Vein endothelial cell (primary cell): ENCODE measurements at places on chromosomes 3 and 15. TPM values are rescaled to one million over a fixed set of nuclear protein-coding genes. Genes with fewer than 3 reads are reported as not detected.

The PRR20G gene
- total RNA-seq: not detected in 2 replicates

The IGF1R gene
- 53.5 and 54.5 TPM in 2 replicates for total RNA-seq

The UBR1 gene
- 33.1 and 36.6 TPM in 2 replicates for total RNA-seq

The CLRN1 gene
- not detected in 2 replicates for total RNA-seq

The EXD1 gene
- total RNA-seq: not detected in 2 replicates

The GUCA1C gene
- not detected in 2 replicates for total RNA-seq

The ELL3 gene
- total RNA-seq: 1.5 and 3.6 TPM in 2 replicates

The TRIM42 gene
- total RNA-seq: not detected in 2 replicates

The CPLX3 gene
- not detected in 2 replicates for total RNA-seq

The SMCO1 gene
- not detected in 2 replicates for total RNA-seq

The DGKG gene
- total RNA-seq: 0.29 and 0.33 TPM in 2 replicates

The ZPLD1 gene
- total RNA-seq: under 0.01 TPM in 1 of 2 replicates, not detected in the other

The ONECUT1 gene
- not detected in 2 replicates for total RNA-seq

The GP5 gene
- not detected in 2 replicates for total RNA-seq

The TM6SF1 gene
- 26.3 and 38.2 TPM in 2 replicates for total RNA-seq

The MUC4 gene
- total RNA-seq: not detected in 2 replicates

The LYSMD2 gene
- 11.4 and 13.2 TPM in 2 replicates for total RNA-seq

The PML gene
- 76.1 and 85.6 TPM in 2 replicates for total RNA-seq

The ADPRH gene
- total RNA-seq: 5.9 and 9.2 TPM in 2 replicates

The HDAC11 gene
- total RNA-seq: 3.9 and 7.8 TPM in 2 replicates

The LRRC58 gene
- 19.6 and 27.7 TPM in 2 replicates for total RNA-seq

The RTP3 gene
- not detected in 2 replicates for total RNA-seq

The OXTR gene
- total RNA-seq: 0.29 and 0.65 TPM in 2 replicates

The GMPPB gene
- 33.6 and 40.0 TPM in 2 replicates for total RNA-seq

The FAH gene
- 10.5 and 13.4 TPM in 2 replicates for total RNA-seq

The GOLGA8G gene
- total RNA-seq: not detected in 2 replicates

The ITGA11 gene
- 2.4 and 2.6 TPM in 2 replicates for total RNA-seq

The PPP1R14D gene
- not detected in 2 replicates for total RNA-seq

The WDR93 gene
- total RNA-seq: 0.10 TPM in 1 of 2 replicates, not detected in the other

The SLC25A26 gene
- total RNA-seq: 19.9 and 21.8 TPM in 2 replicates

The SOX14 gene
- total RNA-seq: not detected in 2 replicates

The RBMS3 gene
- 49.6 and 69.6 TPM in 2 replicates for total RNA-seq

The MYEF2 gene
- total RNA-seq: 15.0 and 20.4 TPM in 2 replicates

The KBTBD12 gene
- not detected in 2 replicates for total RNA-seq

The FAM107A gene
- total RNA-seq: 7.5 and 16.0 TPM in 2 replicates

The TP63 gene
- total RNA-seq: not detected in 2 replicates

The ARGFX gene
- not detected in 2 replicates for total RNA-seq

The AGBL1 gene
- total RNA-seq: under 0.01 TPM in 1 of 2 replicates, not detected in the other

The PROK2 gene
- not detected in 2 replicates for total RNA-seq

The ARHGEF26 gene
- total RNA-seq: 0.65 and 1.2 TPM in 2 replicates

The EOMES gene
- 0.10 TPM in 1 of 2 replicates, not detected in the other for total RNA-seq
